ENCODE measurements at places on chromosomes 5 and 9. TPM values are rescaled to one million over a fixed set of nuclear protein-coding genes. Genes with fewer than 3 reads are reported as not detected.

The TMEM252 gene
- total RNA-seq = not detected

The PRR16 gene
- total RNA-seq = 1.2 TPM

The ANKRD31 gene
- 0.05 TPM for total RNA-seq

The NRARP gene
- total RNA-seq = 178 TPM

The MYMK gene
- not detected for total RNA-seq

The STPG3 gene
- total RNA-seq = not detected

The PCA3 gene
- not detected for total RNA-seq

The ADAMTS6 gene
- total RNA-seq = 0.77 TPM

The MAMDC4 gene
- total RNA-seq = 61.7 TPM

The STRBP gene
- total RNA-seq = 53.5 TPM

GRCh38 chr5:55327281-55327680, 19.5 kb downstream of the MTREX start:
- DNase-seq = no peak

- DNase-seq = no peak
Observed at GRCh38 chr5:75510417-75510835, 1.0 kb downstream of the CERT1 start.

DNA sequence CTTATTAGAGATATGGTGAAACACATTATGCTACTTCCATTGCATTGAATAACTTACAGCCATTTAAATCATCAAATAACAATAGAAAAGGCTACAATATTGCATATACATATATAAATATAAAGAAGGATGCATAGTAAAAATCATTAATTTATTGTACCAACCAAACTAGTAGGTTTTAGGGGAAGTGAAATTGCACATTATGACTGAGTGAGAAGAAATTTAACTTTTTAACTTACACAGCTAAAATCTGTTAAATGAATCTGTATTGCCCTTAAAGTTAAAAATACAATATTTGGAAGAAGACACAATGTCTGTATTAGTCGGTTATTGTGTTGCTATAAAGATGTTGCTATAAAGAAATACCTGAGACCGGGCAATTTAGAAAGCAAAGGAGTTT, 2073.7 kb upstream of the ACO1 start:
- DNase-seq = no peak

DNA sequence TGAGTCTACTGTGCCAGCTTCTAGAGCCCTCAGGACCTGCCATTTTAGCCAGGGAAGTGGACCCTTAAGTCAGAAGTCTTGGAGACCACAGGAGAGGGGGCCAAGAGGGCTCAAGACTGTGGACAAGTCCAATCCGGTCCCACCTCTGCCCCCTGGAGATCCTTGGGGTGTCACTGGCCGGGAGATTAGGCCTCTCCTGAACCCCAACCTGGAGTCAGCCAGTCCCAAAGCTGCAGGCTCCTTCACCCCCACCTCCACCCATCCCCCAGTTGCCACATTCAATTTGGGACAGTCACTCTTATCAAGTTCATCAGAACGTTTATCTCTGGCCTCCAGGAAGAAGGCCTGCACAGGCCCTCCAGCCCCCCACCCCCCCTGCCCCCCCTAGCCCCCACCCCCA, 290 bp downstream of the SLC23A1 start:
- DNase-seq = no peak

DNA sequence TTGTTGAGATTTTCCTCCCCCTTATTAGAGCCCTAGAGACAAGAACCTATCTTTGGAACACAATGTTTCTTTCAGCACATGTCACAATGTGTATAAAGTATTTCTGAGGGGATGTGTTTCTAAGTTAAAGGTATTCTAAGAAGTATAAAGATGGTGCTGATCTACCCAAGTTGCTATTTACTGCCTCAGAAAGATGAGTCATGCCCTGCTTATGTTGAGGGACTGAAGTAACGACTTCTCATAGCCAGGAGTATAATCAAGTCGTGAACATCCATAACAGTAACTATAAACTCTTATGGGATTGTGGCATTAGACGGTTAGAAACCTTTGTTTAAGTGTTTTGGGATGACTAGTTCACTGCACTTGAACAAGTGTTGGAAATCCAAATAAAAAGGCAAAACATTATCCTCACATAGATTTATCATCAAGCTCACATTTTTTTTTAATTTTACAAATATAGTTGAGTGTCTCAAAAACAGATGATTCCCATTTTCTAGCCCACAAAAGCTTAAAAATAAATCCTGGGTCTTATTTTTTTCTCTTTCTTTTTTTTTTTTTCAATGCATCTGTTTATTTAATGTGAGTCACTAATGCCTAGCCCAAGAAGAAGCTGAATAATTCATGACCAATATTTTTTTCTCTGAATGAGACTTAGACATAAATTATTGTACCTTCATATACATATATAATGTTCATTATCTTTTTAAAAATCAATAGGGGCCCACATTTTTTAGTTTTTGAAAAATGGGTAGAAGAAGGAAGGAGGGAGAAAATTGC, 12.2 kb upstream of the TMEM252 start:
- DNase-seq = no peak

DNA sequence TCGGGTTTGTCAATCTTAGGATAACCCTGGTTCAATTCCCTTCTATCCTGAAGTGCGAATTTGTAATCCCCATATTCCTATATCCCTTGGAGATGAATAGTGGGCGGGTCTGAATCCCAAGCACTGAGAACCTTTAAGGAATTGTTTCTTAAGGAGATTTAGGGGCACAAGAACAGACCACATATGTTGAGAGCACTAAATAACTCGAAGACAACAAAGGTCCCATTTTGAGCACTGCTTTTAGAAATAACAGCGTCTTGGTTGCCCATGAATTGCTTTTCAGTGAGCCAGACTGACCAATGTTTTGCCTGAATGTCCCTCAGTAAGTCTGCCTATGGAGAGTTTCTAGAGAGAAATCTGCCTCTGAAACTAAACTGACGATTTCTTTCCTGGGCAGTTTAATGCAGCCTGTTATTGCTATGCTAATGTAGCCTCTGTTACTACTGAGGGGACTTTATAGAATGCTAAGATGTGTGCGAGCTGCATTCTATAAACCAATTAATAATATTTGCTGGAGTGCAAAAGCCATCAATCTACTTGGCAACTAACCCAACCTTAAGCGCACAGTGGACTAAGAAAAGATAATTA, 445.0 kb upstream of the DMAC1 start:
- DNase-seq = no peak

DNA sequence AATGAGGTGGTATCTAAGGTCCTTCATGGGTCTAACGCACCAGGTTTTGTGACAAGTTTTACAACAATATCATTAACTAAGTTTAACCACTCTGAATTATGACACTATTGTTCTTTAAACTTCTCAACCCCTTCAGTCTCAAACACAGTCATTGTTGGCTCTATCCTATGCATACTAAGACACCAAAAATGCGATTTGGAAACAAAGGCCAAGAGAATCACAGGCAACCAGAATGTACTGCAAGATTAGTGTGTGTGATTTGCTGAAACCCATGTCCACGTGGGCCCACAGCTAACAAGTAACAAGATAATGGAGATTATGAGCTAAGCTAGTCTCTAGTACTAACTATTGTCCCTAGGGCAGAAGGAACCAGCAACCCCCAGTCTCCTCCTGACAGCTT, 142.2 kb upstream of the RANBP3L start:
- no peak for DNase-seq

GRCh38 chr5:169339869-169340268, 38.9 kb upstream of the SLIT3 start:
- no peak for DNase-seq

DNA sequence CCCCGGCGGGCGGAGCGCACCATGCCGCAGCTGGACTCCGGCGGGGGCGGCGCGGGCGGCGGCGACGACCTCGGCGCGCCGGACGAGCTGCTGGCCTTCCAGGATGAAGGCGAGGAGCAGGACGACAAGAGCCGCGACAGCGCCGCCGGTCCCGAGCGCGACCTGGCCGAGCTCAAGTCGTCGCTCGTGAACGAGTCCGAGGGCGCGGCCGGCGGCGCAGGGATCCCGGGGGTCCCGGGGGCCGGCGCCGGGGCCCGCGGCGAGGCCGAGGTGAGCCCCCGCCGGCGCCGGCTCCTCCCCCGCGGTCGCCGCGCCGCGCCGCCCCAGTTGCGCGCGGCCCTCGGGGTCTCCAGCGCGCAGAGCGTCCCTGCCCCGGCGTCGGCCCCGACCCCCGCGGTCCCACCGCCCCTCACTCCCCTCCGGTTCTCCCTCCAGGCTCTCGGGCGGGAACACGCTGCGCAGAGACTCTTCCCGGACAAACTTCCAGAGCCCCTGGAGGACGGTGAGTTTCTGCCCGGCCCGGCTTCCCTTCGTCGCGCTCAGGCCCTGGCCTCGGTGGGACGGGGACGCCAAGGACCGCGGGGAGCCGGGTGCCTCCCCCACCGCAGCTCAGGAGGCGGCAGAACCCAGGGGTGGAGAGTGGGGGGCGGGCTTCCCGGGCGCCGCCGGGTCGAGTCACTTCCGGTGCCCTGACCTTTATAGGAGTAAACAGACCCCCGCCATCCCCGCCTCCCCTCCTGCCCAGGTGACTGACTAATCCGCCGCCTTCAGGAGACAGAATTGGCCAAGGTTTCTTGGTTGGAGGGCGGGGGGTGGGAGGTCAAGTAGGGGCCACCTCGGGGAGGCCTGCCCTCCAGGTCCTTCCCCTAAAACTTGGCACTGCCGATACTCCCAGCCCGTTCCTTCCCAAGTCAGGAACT, 665 bp downstream of the TCF7 start:
- no peak for DNase-seq

DNA sequence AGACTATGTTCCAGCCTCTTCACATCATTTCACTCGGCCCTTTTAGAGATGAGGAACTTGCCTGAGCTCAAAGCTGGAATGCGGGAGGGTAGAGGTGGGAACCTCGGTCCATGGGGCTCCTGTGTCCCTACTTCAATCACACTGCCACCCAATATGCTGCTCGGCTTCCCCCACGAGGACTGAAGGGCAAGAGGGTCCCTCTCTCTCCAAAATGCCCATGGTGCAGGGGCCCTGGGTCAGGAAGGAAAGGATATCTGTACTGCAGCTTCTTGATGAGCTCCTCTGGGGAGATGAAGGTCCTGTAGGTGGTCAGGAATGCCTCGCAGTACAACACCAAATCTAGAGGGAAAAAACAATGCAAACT, 46.5 kb downstream of the PRRT1B start:
- DNase-seq = no peak

GRCh38 chr5:122730456-122730855, 44.4 kb upstream of the SNX2 start:
- DNase-seq = no peak

- no peak for DNase-seq
Observed at GRCh38 chr9:135100241-135100681, 12.8 kb downstream of the OLFM1 start.

- DNase-seq = peak; percentile 35
Observed at GRCh38 chr5:30401479-30402058, 791.9 kb upstream of the CDH6 start.

- DNase-seq = peak; percentile 64
Observed at GRCh38 chr5:71482132-71482531, 26.7 kb downstream of the BDP1 start.

GRCh38 chr5:132371603-132371994, 2.1 kb downstream of the SLC22A5 start:
- no peak for DNase-seq

GRCh38 chr9:123127512-123128075, 94.1 kb downstream of the GPR21 start:
- DNase-seq = no peak

- DNase-seq = no peak
Observed at GRCh38 chr5:73155271-73156222, 17.4 kb upstream of the TMEM174 start.

GRCh38 chr5:107302441-107302840, 368.3 kb downstream of the EFNA5 start:
- no peak for DNase-seq

- DNase-seq = no peak
Observed at GRCh38 chr5:116646611-116647289, 72.1 kb upstream of the SEMA6A start.

DNA sequence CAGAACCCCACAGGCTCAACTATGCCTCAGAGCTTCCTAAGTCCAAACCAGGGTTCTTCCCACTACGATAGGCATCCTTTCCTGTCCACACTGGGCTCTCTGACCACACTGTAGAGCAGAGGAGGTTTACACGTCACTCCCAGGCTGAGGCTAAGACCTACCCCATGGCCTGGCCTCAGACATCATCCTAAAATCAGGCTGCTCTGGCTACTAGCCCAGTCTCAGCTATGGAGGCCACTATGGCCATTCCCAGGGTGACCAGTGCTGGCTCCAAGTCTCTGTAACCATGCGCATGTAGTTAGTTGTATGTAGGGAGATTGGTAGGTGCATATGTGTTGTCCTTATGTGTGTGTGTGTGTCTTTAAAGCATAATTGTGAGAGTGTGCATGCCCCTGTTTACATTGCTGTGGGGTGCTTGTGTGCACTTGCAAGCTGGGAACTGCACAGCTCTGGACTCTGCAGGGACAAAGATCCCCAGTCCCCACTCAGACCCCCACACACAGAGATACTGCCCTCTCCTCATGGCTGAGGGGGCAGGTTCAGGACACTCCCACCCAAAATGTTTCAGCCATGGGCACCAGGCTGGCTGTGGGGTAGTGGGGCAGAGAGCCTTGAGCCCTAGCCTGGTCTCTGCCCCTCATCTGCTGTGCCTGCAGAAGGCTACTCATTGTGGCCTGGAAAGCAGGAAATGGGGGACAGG, 12.3 kb downstream of the PDLIM4 start:
- no peak for DNase-seq

DNA sequence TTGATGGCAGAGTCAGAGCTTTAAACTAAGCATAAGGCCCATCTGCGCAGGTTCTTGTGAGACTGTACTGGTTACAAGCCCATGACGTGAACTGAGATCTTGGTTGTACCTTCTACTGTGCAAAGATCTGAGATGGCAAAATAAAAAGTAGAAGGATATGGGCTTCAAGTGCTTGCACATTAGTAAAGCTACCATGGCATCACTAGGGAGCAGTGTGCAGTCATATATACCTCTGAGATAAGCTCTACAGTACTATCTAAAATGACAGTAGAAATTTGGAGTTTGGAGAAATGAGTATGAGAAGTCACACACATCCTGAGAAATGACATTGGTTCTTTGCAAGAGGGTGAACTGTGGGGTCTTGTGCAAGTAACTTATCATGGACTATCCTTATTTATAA, 408.2 kb upstream of the PRR16 start:
- no peak for DNase-seq

DNA sequence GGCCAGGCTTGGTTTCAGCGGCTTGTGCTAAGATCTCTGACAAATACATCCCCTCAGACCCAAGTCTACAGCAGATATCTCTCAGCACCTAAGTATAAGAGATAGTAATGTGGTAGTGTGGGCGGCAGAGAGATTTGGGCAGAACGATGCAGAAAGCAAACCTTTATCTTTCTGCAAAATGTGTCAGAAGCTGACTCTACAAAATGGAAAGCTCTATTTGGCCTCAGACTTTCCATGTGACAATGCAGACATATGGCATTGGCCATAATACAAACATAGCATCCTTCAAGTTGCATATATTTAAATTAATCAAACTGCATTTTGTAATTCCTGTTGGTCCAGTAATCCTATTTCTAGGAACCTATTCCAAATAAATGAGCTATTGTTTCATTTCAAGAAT, 102.5 kb upstream of the RAI14 start:
- no peak for DNase-seq

Data from colonic mucosa (tissue), 4 donors.